T-helper 17 cell (primary cell): ENCODE measurements at places on chromosomes 6 and 20.

GRCh38 chr6:168600381-168600780 is 159.4 kb downstream of the SMOC2 start:
- H3K4me3 ChIP-seq = no peak overlapping the region
- H3K27ac ChIP-seq = no peak overlapping the region
- H3K36me3 ChIP-seq = no peaks in the 10 kb centered on the region
- no peak for DNase-seq
- peaks cover 29% of the 10 kb centered on the region for H3K27me3 ChIP-seq
- H3K4me1 ChIP-seq = no peaks in the 10 kb centered on the region

- peaks cover 22% of the 10 kb centered on the region for H3K4me1 ChIP-seq
- no peaks in the 10 kb centered on the region for H3K27me3 ChIP-seq
- H3K27ac ChIP-seq = peak overlapping the region; percentile 86
These were observed 179.7 kb upstream of the SHLD1 start for GRCh38 chr20:5570452-5570851.

GRCh38 chr20:24960861-24961260 is 11.8 kb downstream of the CST7 start:
- H3K27me3 ChIP-seq = no peaks in the 10 kb centered on the region
- DNase-seq = no peak
- no peak overlapping the region for H3K4me3 ChIP-seq

DNA sequence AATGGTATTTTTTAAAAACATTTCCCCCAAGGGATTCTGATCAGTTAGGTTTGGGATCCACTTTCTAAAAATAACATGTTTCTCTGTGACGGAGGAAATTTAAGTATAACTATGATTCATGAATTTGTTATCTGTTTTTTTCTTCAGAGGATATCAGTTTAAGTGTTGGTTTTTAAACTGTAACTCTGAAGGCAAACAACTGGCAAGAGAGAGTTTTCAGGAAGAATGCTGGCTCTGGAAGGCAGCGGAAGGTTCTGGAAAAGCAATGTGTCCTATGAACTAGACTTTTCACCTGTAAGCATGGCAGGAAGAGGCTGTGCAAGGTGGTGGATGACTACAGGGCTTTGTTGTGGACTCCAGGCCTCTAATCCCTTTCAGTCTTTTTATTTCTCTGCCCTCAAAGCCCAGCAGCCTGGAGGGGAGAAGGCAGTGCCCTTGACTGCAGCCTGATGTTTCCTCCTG is 153.1 kb downstream of the GMPR start:
- H3K4me1 ChIP-seq = peaks cover 4% of the 10 kb centered on the region
- H3K27me3 ChIP-seq = no peaks in the 10 kb centered on the region
- no peak overlapping the region for H3K4me3 ChIP-seq
- H3K36me3 ChIP-seq = peaks cover 2% of the 10 kb centered on the region
- no peak overlapping the region for H3K27ac ChIP-seq
- DNase-seq = no peak

- H3K36me3 ChIP-seq = peaks cover 8% of the 10 kb centered on the region
- DNase-seq = no peak
- peaks cover 24% of the 10 kb centered on the region for H3K4me1 ChIP-seq
- no peak overlapping the region for H3K27ac ChIP-seq
- H3K27me3 ChIP-seq = no peaks in the 10 kb centered on the region
- H3K4me3 ChIP-seq = peak overlapping the region; percentile 92
These were observed 2.9 kb downstream of the FOXP4 start for GRCh38 chr6:41548841-41549642.

DNA sequence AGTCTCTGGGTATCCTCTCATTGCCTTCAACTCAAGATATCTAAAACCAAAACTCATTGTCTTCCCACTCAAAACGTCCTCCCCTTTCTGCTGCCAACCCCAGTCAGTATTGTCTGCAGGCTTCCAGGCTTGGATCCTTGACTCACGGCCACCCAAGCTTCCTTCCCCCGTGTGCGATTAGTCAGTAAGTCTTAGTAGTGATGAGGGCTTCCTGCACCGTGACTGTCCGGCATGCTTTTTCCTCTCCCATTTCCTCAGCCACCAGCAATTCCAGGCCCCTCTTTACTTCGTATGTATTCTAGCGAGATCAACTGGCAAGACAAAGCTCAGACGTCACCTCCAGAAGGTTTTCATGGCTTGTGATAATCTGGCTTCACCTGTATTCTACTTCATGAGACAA is 88.6 kb upstream of the DUSP22 start:
- H3K4me3 ChIP-seq = no peak overlapping the region
- H3K36me3 ChIP-seq = peaks cover 2% of the 10 kb centered on the region
- H3K27me3 ChIP-seq = peaks cover 4% of the 10 kb centered on the region
- H3K27ac ChIP-seq = no peak overlapping the region
- DNase-seq = no peak
- peaks cover 8% of the 10 kb centered on the region for H3K4me1 ChIP-seq

DNA sequence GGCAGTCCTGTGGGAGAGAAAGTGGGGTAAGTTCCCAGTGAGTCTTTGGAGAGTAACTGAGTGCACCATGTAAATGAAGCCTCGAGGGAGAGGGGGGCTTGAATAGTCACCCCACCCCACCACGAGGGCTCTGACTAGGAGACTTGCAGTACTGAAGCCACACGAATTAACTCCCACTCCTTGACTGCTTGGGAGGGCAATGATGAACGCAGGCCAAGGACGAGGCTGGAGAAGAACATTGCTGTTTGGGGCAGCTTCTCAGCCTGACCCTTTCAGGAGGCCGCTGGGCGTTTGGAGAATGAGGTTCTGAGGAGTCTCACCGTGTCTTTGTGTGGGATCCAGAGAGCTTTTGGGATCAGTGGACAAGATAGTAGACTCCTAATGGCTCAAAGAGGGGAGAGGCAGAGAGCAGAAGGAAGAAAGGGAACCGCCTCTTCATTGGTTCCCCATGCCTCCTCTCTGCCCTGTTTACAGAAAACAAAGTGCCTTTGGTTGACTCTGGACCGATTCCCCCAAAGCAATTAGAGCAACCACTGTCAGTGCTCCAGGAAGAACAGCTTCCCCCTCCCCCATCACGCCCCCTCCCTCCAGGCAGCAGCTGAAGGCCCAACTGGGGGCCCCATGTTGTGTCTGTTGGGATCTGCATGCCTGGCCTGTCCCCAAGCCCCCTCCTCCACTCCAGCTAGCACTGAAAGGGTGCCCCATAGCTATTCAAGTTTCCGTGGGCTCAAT is 41.7 kb upstream of the CDKN1A start:
- no peaks in the 10 kb centered on the region for H3K27me3 ChIP-seq
- no peaks in the 10 kb centered on the region for H3K36me3 ChIP-seq
- DNase-seq = no peak
- H3K4me1 ChIP-seq = no peaks in the 10 kb centered on the region

DNA sequence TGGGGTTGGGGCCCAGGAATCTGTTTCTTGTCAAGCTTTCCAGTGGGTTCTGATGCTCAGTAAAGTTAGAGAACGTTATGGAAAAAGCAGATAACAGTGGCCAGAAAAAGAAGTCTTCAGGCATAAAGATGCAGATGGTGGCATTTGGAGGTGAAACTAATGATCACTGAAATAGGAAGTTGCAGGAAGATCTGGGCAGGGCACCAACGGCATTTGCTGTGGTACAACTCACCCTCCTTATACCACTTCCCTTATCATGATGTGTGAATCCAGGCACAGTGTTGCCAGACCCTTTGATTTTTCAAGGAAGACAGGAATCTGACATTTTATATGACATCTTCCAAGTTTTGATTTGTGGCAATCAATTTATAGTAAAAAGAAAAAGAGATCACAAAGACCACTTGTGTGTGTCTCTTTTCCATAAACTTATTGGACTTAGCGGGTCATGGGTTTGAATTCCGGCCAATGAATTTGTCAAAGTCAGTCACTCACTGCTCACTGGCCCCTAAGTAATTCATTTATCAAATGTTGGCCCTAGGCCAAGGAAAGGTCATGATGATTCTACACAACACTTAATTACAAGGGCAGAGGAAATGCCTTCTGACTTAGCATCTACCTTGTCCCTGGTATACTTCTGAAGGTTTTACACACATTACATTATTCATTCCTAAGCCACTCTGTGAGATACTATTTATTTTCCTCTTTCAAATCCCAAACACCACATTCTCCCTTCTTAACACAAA is 37.6 kb downstream of the LAMP5 start:
- no peaks in the 10 kb centered on the region for H3K36me3 ChIP-seq
- H3K4me3 ChIP-seq = no peak overlapping the region
- no peak overlapping the region for H3K27ac ChIP-seq
- no peaks in the 10 kb centered on the region for H3K4me1 ChIP-seq

DNA sequence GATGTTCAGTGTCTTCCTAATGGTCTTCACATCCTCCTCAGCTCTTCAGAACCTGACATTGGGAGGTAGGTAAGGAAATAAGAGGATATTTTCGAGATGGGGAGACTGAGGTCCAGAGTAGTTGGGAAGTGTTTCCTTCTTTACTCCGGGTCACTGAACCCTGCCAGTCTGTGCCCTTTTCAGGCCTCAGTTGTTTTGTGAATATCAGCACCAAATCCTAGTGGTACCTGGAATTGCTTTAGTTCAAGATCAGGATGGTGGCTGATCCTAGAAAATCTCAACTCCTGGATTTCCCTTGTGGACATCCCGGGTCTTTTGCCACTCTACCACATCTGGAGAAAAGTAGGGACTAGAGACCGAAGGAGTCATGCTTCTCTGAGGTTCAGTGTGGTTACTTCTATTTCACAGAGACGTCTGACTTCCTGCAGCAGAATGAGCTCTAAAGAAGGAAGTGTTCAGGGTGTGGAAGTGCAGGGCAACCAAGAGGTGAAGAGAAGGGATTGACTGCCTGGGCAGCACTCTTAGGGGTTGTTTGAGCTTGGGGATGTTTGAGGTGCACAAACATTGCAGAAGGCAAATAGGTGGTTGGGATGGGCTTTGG is 995 bp downstream of the STK4 start:
- no peaks in the 10 kb centered on the region for H3K27me3 ChIP-seq
- peak overlapping the region; percentile 99 for H3K4me3 ChIP-seq
- peak overlapping the region; percentile 98 for H3K27ac ChIP-seq
- no peak for DNase-seq
